ENCODE measurements at places on chromosomes 13 and 19.

GRCh38 chr19:10417541-10418234, 2.6 kb upstream of the PDE4A start:
- DNase-seq: no peak

DNA sequence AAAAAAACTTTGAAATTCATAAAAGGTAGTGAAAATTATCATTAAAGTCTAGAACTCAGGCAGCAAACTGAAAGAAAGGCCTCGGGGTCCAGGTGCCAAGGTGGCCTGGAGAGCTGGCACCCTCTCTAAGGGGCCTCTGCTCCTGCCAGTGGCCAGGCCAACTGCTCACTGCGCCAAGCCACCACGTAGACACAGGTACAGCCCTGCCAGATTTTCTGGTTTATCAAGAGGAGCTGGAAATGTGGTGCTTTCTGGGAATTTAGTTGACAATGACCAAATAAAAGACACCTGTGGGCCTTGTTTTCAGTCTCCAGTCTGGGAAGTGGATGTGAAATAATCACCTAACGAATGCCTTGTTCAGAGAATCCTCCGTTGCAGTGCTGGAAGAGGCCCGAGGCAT, 22.8 kb downstream of the ZNF574 start:
- no peak for DNase-seq

- DNase-seq: peak; percentile 46
Observed at GRCh38 chr19:52896431-52897137, 851 bp downstream of the ZNF320 start.

DNA sequence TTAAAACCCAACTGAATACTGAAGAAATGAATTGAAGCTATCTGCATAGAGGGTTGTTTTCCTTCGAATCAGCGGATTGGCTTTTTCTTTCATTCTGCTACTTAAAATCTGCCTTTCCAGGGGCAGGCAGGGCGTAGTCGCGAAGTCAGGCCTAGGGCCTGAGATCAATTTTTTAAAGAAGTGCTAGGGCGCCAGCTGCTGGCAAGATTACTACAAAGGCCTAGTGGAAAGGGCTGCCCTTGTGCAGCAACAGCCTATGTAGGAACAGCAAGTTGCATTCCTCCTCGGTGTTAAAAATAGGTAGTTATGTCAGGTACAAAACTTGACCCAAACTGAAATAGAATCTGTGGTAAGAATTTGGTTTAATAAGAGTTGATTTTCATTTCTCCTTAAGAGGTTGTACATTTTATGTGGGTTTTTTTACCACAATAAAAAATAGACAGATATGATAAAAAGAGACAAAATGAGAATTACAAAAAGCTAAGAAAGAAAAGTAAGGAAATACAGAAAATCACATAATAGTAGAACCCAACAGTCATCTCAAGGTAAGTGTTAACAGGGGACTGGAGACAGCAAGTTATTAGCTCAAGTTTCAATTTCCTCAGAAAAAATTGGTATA, 9.5 kb upstream of the URAD start:
- DNase-seq: peak; percentile 56

DNA sequence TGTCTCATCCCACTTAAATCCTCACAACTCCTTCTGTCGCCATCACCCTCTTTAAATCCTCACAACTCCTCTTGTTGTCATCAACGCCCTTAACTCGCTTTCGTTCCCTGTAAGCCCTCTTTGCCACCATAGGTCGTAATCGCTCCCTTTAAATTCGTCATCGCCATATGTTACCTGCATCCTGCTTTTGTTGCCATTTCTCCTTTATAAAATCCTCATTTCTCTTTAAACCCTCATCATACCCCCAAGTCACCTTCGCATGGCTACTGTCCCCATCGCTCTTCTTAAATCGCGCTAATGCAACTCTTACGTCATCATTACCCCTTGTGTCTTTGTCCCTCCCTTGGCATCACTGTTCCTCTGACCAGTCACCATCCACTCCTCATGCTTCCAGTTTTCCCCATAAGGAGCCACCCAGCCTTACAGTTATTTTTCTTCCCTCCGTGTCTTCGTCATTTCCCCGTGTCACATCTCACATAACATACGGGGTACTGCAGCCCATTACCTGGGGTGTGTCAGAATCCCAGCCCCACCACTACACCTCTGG, 539 bp downstream of the PLD3 start:
- DNase-seq: peak; percentile 77

GRCh38 chr13:103187721-103188156, 121.5 kb upstream of the SLC10A2 start:
- DNase-seq: peak; percentile 8

DNA sequence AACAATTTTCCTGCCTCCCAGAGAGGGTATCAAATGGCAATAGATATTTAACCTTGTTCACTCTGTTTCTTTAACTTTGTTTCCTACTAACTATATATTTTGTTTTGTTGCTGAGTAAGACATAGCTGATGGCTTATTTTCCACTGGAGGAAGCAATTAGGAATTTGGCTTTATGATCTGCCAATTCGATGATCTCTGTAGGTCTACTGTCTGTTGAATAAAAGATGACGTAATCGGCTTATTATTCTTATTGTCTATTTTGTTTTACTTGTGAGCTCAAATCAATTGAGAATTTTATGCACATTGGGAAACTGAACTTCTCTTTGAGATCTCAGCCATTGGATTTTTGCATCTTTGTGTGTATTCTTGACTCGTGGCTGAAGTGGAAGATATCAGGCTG, 862.6 kb downstream of the EFNB2 start:
- DNase-seq: no peak
